ENCODE measurements at places on chromosomes 2 and 18.

GRCh38 chr18:58042826-58043490 lies 1.1 kb upstream of the NEDD4L start:
- no peak for DNase-seq

DNA sequence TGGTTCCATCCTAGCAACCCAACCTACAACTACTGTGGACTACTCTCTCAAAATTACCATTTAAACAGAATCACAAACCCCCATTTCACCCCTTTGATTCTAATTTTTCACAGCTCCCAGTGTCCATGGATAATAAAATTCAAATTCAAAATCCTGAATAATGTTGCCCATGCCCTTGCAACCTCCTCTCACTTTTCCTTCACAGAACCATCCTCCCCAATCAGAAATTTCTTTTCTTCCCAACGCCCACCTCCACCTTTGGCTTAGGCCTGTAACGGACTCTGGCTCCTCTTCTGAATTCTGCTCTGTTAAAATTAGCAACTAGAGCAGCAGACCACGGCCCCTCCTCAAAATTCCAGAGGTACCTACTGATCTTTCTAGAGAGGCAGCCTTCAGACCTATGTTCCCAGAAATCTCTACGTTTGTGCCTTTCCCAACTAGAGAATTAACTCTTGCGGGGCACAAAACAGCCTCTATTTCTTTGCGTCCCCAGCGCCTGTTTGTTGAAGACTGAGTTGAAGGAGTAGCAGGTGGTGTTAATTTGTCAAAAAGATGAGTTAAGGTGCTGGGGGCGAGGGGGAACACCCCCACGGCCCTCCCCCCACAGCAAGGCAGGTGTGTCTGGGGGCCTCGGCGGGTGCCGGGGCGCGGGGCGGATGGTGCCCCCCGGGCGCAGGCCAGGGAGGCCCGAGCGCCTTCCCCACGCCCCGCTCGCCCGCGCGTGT lies 428 bp upstream of the MAP3K20 start:
- DNase-seq, result no peak

DNA sequence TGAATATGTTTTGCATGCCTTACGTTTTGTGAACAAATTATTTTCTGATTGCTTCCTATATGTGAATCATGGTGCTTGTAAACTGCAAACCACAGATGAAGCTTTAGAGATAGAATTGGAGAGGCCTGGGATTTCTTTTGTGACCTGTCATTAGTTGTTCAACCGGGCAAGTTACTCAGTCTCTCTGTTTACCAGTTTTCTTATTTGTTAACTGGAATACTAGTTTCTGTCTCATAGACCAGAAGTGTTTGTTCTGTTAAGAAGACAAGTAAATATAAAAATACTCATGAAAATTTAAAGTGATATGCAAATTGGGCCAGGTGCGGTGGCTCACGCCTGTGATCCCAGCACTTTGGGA lies 27.3 kb downstream of the DGKD start:
- DNase-seq, result no peak

DNA sequence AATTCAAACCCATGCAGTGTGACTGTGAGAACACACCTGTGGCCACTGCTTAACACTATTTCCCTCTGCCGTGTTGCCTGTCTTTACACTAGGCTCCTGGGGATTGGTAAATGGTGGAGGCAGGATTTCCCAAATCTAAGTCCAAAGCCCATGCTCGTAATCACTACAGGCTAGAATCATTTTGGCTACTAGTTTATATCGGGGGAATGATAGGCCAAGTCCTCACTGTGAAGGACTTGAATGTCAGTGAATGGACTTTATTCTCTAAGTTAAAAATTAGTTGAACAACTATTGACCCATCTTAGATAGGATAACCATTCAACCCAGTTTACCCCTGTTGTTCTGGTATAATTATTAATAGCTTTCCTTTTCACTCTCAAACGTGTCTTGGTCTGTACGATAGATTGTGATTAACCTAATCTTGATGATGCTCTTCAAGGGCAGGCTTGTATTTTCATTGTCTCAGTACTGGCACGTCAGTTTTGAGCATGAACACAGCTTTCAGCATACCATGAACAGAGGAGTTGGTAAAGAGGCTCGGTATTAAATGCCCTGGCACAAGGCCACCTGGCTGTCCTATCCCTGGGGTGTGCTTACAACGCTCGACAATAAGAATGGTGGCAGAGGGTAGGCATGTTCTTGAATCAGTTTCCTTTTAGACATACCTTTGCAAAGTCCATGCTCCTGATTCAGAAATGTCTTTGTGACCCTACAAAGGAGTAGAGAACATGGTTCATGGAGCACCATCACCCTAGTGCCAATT lies 148.8 kb downstream of the RTN4 start:
- no peak for DNase-seq

DNA sequence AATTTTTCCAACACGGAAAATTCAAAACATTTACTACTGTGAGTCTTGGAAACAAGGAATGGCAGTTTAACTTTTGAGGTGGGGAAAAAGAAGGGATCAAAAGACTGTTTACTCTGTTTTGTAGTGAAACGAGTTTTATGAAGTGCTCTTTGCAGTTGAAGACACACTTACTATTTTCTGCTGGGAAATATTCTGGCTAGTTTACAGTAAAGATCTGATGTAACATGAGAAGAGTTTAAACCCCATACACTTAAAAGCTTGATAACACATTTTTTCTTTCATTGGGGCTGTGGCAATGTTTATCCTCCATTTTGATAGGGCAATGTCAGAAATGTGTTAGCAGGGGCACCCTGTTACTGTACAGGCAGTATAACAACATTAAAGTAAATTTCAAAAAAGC lies 124.9 kb upstream of the SMAD7 start:
- DNase-seq, result no peak

DNA sequence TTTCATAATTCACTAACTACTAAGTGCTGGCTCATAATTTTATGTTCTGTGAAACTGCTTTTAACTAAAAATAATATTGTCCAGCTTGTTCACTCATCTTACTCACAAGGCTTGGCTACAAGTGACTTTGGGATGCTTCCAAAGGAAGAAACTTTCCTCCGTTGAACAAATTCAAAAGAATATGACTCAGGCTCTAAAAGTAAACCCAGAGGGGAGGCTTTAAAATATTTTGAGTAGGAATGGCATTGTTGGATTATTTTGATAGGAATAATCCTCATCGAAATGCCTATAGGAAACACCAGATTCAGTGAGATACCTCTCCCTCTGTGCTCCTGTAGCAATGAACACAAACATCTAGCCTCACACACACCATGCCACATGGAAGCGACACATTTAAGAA lies 25.2 kb upstream of the TLK1 start:
- DNase-seq, result no peak

DNA sequence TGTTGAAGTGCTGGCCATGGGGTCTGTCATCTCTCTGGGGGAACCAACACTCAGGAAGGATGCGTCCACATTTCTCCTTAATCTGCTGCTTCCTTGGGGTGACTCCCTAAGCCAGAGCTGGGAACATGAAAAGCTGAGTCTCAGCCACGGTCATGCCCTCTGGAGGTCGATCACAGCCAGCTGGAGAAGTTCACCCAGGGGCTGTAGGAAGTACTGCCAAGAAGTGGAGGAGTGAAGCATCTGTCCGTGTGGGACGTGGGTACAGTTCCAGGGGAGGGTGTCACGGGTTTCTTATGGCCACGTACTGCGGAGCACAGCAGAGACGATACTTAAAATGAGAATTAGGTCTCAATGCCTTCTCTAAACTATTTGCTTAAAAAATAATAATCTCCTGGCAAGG lies 42.4 kb upstream of the IGFBP2 start:
- no peak for DNase-seq

GRCh38 chr2:66782780-66783361 lies 347.9 kb downstream of the MEIS1 start:
- no peak for DNase-seq

DNA sequence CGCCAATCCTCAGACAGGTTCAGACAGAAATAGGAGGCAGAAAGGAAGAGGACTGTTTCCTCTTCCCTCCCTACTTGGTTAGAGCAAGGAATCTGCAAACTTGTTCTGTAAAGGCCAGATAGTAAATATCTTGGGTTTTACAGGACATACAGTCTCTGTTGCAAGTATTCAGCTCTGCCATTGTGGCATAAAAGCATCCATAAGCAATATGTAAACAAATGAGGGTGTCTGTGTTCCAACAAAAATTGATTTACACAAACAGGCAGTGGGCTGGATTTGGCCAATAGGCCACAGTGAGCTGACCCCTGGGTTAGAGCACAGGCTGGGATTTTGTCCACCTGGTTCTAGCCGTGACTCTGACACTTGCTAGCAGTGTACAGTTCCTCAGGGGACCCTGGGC lies 89.4 kb downstream of the NRP2 start:
- no peak for DNase-seq

DNA sequence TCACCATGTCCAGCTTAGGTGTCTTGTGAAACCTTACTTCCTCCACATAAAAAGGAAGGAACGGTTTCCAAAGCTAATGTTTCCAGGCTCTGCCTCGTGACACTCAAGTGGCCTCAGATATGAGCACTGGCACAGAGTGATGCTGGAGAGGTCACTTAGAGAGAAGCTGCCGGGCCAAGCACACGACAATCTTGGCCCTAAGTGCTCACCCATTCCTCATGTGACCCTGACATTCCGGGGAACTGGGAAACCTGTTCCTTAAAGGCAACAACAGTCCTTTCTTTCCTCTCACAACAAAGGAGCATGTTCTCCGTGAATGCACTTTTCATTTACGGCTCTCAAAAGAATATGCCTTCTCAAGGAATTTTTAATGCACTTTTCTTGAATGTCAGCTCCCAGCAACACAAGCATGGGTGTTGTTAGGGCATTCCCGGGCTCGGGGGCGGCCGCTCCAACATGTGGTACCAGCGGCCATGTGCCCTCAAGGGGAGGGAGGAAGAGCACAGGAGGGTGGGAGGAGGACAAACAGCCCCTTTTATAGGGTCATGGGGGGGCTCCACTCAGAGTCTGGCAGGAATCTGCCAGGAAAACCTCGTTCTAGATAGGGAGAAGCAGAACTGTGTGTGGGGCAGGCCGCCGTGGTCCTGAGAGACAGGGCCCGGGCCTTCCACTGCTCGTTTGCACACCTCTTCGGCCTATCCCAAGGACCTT lies 118.6 kb downstream of the MBP start:
- no peak for DNase-seq

GRCh38 chr2:172287605-172288315 lies 139.6 kb upstream of the ITGA6 start:
- no peak for DNase-seq

All from thoracic aorta (tissue), 2 donors.